HTR-8/SVneo (cell line): ENCODE measurements at places on chromosomes 1 and 21.

GRCh38 chr1:84724128-84724860 lies 34.0 kb upstream of the SSX2IP start:
- no peak for DNase-seq

DNA sequence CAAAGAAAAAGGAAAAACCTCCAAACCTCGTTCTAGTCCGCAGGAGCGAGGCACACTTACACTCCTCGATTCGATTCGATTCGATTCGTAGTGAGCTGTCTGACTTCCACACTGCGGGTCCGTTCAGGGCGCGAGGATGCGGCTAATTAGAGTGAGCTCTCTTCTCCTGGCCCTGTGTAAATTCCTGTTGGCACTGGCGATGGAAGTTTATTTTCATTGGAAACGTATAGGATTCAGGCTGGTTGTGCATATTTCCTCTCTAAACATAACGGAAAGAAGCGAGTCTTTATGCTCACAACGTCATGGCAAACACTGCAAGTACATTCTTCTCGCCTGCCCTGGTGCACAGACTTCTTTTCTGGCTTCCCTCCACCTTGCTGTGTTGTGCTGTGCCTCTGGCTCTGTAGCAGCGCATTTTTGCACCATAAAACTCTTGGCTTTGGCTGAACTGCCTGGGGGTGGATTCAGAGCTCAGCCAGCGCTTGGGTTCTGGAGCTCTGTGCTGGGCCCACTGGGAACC lies 2.7 kb downstream of the HUNK start:
- no peak for DNase-seq

- DNase-seq: no peak
These were observed 214.9 kb downstream of the FGGY start for GRCh38 chr1:59511476-59512465.

DNA sequence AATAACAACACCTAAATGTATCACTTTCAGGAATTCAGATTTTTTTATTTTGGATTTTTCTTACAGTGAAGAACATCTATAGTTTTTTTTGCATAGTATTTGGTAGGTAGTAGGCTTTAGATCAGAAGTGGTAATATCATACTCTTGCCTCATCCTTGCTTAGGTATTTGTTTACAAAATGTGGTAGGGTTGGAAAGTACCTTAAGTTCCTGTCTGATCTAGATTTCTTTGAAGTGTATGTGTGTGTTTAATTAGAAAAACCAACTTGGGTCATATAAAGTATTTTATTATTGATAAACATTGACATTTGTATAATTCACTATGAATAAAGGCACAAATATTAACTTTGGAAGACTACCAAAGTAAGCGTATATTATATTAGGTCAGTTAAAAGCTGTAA lies 85.3 kb upstream of the GPR88 start:
- DNase-seq: no peak

DNA sequence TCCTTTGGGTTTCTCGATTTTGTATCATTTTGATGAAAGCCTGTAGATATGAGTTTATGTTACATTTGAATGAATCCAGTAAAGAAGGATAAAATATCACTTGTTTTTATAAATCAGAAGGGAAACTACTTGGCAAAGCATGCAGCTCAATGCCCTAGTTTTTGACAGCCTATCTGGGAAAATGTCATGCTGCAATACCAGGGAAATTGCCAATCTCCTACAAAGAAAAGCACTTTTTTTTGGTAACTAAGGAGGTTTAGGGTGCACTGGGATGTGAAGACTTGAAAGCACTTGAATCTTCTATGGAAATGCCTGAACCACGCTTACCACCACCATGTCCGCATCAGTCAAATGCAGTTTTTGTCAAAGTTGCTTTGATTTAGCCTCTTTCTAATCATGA lies 446.9 kb upstream of the LRRC7 start:
- no peak for DNase-seq

GRCh38 chr21:46111857-46112724 lies 14.2 kb downstream of the COL6A2 start:
- no peak for DNase-seq

- DNase-seq: peak; percentile 34
These were observed 7.3 kb upstream of the CACNA1S start for GRCh38 chr1:201119206-201120197.

- DNase-seq: no peak
These were observed 65.6 kb upstream of the KCTD3 start for GRCh38 chr1:215501496-215501895.

GRCh38 chr1:113021430-113022085 lies 51.4 kb upstream of the LRIG2 start:
- DNase-seq: no peak

DNA sequence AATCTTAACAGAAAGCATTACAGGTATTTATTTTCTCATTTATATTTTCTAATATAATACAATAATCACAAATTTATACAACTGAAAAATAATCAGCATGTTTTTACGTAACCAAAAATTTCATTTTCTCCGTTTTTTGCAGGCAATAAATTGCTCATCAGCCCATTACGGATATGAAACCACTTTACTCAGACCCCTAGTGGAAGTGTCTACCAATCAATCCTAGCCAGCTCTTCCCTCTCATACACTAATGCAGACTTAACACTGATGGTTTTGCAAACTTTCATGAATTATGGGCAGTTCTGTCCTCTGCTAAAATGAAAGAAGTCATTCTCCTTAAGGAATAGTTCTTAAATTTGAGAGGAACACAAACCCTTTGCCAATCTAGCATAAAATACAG lies 124.7 kb downstream of the EIF4G3 start:
- no peak for DNase-seq

DNA sequence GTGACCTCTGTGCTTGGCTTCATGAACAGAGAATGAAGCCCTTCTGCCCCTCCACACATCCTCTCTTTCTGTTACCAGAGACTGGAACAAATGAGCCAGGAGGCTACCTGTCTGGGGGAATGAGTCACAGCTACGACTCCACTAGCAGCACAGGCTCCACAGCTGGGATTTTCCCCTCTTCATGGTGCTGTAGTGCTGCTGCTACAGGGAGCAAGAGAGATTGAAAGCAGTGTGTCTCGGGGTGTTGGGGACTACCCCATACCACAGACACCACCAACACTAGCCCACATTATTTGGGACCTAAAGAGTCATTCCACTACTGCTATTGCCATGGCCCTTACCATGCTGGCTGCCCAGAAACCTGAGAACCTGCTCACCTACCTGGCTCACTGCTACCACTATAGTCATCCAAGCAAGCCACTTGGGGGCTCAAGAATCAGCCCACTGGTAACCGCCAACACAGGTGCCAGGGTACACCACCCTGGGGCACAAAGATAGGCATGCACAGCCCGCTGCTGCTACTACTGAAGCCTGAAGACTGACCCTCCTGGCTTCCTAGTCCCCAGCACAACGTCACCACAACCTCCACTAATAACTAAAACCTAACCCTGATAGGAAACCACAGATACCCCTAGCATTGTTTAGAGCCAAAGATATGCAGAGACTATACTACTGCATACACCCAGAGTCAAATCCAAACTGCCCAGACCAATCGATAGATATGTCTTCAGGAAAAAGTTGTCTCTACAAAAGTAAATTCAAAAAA lies 17.7 kb downstream of the CD1E start:
- DNase-seq: no peak

DNA sequence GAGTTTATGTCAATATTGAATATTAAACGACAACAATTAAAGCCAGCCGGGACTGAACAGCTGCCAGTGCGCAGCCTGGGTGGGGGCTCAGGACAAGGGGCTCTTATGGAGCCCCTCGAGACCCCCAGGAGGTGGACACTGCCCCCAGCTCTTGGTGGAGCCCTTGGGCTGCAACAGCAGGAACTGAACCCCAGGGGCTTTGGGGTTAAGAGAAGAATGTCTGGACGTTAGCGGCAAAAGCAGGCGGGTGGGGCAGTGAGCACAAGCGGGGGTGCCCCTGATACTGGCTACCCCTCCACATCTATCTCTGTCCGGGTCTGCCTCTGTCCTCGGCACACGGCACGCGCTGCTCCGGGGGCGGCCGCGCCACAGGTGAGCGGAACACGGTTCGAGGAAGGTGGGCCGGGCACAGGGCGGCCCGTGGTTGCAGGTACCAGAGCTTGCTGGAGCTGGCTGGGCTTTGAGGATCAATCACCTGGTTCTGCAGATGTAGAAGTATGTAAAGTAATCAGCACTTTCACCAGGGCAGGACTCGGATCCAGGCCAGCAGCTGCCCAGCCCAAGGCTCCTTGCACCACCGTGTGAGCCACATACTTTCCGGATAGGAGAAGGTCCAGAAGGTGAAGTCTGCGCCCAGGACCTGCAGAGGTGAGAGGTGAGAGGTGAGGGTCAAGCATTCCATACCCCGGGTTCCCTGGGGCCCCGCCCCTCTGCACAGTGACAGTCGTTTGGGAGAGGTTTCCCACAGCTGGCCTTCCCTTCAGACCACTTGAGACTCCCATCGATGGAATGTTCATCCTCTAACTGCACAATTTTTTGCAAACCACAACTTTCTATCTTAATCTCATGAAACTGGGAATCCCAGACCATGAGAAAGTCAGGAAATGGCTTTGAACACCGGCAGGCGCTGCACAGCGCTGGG lies 12.4 kb upstream of the POFUT2 start:
- no peak for DNase-seq

GRCh38 chr21:42509244-42509643 lies 4.4 kb upstream of the SLC37A1 start:
- DNase-seq: no peak

DNA sequence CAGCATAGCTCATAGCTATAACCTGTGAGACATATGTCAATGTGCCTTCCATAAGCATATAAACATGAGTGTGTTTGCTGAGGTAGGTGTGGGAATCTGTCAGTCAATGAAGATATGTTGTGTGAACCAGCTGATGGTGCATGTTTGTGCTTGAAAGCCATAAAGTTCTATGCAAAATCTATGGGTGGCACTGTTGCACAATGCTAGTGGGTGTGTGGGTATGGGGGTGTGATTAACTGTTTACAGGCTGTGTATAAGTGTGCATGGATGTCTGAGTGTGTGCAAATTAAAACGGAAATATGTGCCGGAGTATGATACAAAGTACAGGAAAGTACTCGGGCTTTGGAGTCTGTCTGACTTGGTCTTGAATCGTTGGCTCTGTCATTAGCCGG lies 1.0 kb upstream of the ATP2B4 start:
- DNase-seq: peak; percentile 41

DNA sequence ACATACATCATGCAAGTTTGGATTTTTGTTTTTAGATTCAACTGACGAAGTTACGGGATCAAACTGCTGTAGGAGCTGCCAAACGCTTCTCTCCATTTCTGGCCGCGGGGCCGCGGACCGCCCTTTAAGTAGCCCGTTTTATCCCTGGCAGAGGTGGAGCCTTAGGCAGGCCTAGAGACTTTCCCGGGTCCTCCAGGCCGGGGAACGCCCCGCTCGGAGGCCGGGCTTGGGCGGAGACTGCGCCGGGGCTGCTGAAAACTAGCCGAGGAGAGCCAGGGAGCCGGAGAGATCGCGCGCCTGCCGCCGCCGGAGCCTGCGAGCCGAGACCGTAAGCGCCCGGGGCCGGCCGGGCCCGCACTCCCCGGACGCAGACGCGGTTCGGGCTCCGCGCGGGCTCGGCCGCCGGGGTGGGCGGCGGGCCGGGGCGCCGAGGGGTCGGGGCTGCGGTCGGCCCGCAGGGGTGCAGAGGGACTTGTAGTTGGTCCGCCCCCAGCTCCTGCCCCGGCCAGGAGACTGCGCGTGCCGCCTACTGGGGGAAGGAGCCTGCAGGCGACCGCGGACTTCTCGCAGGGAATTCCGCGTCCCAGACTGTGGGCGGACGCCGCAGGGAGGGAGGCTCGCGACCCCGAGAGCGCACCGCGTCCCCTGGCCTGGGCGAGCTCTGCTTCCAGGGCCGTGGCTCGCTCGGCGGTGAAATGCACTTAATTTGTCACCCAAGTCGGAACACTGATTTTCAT lies at the start of gene EPHX1:
Gene EPHX1 (plus strand): TSS at position 283 of the 737 bp plus-strand sequence. CDS start 18,606 bp downstream, outside the sequence.
- DNase-seq: peak; percentile 95

DNA sequence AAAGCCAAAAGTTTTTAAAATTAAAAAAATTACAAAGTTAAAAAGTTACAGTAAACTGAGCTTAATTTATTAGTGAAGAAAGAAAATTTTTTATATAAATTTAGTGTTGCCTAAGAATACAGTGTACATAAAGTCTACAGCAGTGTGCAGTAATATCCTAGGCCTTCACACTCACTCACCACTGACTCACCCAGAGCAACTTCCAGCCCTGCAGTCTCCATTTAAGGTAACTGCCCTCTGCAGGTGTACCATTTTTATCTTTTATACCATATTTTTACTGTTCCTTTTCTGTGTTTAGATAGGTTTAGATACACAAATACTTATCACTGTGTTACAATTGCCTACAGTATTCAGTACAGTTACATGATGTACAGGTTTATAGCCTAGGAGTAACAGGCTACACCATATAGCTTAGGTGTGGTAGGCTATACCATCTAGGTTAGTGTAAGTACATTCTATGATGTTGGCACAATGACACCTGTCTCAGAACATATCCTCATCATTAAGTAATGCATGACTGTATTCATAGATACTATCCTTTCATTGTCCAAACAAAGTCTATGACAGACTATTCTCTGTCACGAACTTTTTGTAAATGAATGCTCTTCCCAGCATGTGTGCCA lies 78.6 kb upstream of the PBX1 start:
- no peak for DNase-seq

GRCh38 chr1:160836981-160837557 lies 25.6 kb downstream of the CD244 start:
- no peak for DNase-seq

GRCh38 chr1:94801919-94802546 lies 18.1 kb upstream of the SLC44A3 start:
- peak; percentile 54 for DNase-seq

DNA sequence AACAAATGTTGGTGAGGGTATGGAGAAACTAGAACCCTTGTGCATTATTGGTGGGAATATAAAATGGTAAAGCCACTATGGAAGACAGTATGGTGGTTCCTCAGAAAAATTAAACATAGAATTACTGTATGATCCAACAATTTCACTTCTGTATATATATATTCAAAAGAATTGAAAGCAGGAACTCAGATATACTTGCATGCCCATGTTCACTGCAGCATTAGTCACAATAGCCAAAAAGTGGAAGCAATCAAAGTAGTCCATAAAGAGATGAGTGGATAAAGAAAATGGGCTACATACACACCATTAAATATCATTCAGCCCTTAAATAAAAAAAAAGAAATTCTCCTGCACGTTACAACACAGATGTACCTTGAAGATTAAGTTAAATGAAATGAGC lies 34.1 kb downstream of the ABL2 start:
- DNase-seq: no peak

DNA sequence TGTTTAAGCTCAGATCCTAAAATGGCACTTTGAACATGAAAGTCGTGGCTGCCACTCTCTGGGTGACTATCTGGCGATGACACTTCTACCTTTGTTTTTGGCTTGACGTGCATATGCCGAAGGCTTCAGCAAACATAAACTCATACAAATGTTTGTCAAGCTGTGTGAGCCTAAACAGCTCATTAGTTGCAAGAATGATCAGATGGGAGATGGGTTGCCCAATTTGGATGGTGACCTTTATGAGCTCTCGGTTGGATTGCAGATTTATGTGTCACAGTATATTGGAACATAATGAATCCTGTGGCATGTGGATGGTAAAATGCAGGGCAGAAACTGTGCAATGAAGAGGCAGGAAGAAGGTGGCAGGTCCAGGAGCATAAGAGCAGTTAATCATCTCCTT lies 229.3 kb downstream of the DISC1 start:
- no peak for DNase-seq
